Myocyte (in vitro differentiated cells): ENCODE measurements at places on chromosomes 4 and X.

DNA sequence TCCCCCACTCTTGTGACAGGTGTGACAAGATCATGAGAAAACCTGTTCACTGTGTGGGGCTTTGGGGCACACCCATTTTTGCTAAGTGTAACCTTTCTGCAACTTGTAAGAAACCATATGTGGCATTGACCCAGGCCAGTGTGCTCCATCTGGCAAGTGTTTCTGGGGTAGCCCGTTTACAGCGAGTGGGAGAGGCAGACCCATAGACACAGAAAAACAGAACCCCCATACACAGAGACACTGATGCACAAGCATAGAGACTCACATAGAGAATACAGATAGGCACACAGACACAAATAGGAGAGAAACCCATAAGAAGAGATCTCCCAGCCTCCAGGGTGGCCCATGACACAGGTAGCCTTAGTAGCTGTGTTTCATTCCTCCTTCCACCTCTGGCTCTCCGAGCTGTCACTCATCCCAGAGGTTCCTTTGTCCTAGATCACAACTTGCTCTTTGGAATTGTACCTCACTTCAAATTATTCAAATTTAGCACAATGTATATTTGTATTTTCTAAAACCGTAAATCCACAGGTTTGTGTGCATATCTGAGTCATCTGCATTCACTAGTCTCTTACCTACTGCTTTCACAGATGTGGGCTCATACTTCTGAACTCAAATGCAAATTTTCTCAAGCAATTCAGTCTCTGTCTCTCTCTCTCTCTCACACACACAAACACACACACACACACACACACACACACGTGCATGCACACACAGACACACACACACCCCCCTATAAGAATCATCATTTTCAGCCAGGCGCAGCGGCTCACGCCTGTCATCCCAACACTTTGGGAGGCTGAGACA, 114.4 kb downstream of the SH3KBP1 start:
- DNase-seq, result no peak

DNA sequence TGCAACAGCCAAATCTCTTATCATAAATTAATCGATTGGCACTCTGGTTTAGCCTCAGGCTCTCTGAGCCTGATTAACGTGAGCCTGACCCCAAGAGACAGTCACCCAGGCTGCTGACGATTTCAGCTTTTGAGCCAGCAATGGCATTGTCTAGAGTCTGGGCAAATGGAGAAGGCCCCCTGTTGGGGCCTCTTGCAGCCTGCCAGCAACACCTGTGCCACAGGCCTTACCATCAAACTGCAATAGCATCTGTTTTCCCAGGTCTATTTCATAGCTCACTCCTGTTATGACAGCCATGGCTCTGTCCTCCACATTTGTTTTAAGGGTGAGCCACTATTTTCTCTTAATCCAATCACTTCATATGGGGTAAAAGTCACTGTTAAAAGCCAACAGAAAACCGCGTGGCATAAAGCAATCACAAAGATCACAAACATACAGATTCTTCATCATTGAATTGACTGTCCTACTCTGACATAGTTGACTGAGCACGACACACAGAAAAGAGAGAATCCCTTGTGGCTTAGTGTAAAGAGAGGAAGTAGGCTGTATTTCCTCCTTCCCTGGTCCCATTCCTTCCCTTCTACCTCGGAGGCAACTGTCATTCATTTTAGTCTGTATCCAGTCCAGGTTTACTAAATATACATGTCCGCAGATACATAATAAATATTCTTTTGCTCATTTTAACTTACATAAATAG, 47.8 kb downstream of the SLC9A7 start:
- DNase-seq, result no peak

DNA sequence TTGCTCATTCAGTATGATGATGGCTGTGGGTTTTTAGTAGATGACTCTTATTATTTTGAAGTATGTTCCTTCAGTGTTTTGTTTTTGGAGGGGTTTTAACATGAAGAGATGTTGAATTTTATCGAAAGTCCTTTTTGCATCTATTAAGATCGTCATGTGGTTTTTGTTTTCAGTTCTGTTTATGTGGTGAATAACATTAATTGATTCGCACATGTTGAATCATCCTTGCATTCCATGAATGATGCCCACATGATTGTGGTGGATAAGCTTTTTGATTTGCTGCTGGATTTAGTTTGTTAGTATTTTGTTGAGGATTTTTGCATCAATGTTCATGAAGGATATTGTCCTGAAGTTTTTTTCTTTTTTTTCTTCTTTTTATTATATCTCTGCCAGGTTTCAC, 347.4 kb upstream of the EPHA5 start:
- no peak for DNase-seq

DNA sequence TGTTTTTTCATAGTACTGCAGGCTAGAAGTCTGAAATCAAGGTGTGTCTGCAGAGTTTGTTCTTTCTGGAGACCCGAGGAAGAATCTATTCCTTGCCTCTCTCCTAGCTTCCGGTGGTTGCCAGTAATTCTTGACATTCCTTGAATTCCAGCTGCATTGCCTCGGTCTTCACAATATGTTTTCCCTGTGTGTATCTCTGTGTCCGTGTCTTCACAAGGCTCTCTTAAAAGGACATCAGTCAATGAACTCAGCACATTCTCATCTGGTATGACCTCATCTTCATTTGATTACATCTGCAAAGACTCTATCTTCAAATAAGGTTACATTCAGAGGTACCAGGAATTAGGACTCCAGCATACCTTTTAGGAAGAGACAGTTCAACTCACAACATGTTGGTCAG, 163.4 kb downstream of the BANK1 start:
- DNase-seq, result peak; percentile 57

DNA sequence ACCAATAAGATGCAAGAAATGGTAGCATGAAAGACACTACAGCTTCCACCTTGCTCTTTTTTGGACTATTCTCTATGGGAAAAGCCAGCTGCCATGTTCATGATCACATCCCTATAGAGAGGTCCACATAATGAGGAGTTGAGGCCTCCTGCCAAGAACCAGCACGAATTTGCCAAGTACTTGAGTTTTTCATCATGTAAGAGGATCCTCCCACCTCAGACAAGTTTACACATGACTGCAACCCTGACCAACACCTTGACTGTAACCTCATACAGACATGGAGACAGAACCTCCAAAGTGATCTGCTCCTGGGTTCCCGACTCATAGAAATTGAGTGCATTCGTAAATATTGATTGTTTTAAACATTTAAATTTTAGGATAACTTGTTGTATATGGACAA, 135.2 kb upstream of the TSPAN5 start:
- DNase-seq, result no peak

DNA sequence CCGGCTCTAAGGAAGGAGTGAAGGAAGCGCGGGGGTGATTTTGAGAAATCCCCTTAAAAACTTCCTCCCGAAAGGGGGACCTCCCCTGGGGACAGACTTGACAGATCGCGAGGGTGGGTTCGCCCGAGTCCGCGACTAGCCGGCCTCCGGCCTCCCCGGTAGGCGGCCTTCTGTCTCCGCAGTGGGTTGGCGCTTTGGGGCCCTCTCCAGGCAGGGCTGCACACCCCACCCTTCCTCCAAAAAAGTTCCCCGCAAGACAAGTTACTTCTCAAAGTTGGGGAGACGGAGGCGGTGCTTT, 24.8 kb downstream of the HOPX start:
- DNase-seq, result no peak

- DNase-seq, result no peak
These were observed 252.0 kb downstream of the FBXW7 start for GRCh38 chr4:152283801-152284470.

DNA sequence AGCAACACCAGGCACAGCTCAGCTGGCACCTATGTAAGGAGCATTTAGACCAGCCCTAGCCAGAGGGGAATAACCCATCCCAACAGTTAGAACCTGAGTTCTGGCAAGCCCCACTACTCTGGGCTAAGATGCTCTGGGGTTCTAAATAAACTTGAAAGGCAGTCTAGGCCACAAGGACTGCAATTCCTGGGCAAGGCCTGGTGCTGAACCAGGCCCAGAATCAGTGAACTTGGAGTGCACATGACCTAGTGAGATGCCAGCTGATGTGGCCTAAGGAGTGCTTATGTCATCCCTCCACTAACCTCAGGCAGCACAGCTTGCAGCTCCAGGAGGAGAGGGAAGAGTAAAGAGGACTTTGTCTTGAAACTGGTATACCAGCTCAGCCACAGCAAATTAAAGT, 7.6 kb upstream of the PRRG3 start:
- DNase-seq, result no peak

DNA sequence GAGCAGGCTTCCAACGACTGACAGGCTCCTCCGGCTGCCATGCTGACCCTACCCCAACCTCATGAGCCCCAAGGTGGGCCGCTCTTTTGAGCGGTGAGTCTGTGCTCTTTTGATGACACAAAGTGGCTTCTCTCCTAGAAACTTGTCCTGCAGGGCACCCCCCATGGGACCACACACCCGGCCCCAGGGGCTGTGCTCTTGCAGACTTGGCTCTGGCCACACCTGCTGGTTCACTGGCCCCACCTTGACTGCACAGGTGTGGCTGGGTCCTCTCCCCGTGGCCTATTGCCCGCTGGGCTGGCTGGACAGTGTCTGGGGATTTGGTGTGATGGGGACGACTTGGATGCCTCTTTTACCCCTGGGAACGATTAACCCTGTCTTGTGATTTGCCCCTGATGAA, 1.5 kb upstream of the CPZ start:
- DNase-seq, result no peak

DNA sequence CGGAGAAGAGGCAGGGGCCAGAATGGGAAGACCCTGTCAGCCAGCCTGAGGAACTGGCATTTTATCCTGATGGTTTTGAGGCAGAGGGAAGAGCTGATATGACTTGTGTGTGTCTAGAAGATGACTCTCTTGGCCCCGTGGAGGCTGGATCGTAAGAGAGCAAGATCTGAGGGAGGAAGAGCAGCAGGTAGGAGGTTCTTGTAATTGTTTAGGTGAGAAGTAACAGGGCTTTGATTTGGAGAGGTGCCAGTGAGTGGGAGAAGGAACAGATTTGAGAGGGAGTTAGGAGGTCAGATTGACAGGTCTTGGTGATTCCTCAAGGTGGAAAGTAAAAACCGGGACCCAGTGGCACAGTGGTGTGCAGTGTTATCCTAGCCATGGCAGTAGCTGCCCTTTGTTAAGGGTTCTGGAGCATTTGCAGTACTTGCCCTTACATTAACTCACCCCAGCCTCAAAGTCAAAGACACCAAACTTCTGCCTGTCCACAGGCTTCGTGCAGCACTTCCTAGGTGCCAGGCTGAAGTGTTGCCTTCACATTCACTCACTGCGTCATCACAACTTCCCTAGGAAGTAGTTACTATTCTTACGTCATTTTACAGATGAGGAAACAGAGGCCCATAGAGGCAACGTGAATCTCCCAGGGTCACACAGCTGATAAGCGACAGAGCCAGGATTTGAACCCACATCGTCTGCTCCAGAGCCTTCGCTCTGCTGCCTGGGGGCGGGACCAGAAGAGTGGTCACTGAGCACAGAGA, 23.7 kb downstream of the RTL5 start:
- no peak for DNase-seq
